Stimulated activated CD4-positive, alpha-beta T cell treated with anti-CD3 and anti-CD28 coated beads, Interleukin-15, amount 100 ng/mL, for 24 hours (primary cell): ENCODE measurements at places on chromosomes 7 and 10.
A peak's percentile ranks its signal among the peaks of the same experiment; 100 is the strongest.

DNA sequence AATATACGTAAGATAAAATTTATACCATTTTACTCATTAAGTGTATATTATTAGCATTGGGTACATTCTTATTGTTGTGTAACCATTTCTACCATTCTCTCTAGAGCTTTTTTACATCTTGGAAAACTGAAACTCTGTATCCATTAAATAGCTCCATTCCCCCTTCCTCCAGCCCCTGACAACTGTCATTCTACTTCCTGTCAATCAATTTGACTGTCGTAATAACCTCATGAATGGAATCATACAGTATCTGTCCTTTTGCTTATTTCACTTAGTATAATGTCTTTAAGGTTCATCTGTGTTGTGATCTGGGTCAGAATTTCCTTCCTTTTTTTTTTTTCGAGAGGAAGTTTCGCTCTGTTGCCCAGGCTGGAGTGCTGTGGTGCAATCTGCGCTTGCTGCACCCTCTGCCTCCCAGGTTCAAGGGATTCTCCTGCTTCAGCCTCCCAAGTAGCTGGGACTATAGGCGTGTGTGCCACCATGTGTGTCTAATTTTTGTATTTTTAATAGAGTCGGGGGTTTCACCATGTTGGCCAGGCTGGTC is 15.6 kb downstream of the ZRANB1 start:
- no peak for DNase-seq

GRCh38 chr7:22286436-22286835 is 70.5 kb downstream of the RAPGEF5 start:
- no peak for DNase-seq

- no peak for DNase-seq
Measured at GRCh38 chr7:13057462-13058200, 370.2 kb downstream of the ARL4A start.

GRCh38 chr10:46216003-46216634 is 70.7 kb upstream of the ANTXRL start:
- no peak for DNase-seq

DNA sequence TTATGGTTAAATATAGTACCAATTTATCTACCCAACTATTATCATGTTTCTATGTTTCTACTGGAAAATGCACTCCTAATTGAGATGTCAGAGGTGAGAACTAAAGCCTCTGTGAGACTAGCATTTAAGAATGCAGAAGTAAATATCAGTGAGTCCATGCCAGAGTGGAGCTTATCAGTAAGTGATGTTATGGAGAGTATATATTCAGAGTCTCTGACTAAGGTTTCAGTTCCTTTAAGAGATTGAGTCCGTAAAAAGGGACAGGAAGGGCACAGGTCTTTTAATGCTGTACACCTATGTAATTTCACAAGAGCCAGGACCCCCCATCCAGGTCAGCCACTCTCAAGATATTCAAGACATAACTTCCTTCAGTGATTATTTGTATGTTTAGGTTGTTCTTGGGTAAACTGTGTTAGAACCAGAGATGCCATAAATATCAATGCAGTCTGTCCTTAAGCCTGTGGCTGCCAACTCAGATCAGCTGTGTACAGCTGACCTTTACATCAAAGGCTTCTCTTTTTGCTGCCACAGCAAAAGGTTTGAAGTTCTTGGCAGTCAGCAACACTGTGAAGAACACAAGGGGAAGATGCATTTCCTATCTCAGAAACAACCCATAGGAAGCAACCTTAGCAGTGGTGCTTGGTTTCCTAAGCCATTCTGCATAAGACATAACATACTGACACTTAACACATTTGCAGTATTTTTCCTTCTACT is 244.8 kb downstream of the BICC1 start:
- no peak for DNase-seq

DNA sequence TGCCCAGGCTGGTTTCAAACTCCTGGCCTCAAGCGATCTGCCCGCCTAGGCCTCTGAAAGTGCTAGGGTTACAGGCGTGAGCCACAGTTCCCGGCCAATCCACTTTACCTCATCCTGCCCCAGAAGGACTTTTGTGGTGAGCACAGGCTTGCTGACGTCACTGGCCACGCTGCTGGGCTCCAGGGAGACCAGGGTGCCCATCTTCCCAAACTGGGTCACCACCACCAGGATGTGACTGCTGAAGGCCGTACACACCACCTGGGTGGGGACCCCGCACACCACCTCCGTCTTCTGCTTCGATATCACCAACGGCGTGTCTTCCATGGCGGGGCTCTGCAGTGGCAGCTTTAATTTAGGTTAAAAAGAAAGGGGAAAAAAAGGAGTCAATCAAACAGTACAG is 816 bp downstream of the PSMG3 start:
- DNase-seq = peak; percentile 59

DNA sequence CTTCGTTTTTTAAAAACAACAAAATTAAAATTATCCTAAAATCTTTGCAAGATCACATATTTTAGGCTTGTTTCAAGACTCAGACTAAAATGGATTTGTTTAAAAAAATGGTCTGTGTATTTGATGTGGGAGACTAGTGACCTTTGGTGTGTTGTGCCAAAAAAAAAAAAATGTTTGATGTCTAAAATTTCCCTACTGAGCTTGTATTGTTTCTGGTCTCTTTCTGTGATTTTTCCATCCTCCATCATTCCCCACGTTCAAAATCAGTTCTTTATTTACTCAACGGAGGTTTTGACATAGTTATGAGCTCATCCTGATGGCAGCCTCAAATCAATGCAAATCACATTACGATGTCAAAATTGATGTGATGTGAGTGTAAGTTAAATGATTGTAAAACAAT is 326.2 kb downstream of the RNLS start:
- DNase-seq = no peak

- no peak for DNase-seq
Measured at GRCh38 chr10:67527351-67527750, 168.6 kb downstream of the CTNNA3 start.

GRCh38 chr7:148579366-148579765 is 11.2 kb upstream of the C7orf33 start:
- peak; percentile 25 for DNase-seq

DNA sequence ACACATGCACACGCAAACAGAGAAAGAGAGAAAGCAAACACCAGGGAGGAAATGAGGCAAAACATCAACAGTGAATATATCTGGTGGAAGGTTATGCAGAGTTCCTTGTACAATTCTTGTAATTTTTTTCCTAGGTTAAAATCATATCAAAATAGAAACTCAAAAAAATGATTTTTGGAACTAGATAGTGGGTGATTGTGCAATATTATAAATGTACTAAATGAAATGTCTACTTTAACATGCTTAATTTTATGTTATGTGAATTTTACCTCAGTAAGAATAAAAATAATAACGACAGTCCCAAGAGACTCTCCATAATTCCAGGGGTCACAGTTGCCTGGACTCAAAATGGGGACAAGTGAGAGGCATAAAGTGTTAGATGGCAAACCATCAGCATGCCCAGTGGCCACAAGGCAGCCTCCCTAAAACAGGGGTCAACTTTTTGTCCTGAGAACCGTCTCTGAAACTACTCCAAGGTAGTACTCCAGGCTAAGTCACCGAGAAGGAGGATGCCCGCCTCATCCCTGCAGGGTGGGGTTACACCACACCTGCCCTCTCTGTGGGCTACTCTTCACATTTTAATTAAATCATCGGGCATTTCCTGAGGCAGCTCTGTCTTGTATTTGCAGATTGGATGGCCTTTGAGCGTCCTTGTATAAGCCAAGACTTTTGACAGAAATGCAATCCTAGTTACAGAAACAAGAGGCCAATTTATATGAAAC is 267.7 kb downstream of the ELMO1 start:
- no peak for DNase-seq

- DNase-seq = peak; percentile 100
Measured at GRCh38 chr7:39732837-39733804, 109.7 kb downstream of the RALA start.

DNA sequence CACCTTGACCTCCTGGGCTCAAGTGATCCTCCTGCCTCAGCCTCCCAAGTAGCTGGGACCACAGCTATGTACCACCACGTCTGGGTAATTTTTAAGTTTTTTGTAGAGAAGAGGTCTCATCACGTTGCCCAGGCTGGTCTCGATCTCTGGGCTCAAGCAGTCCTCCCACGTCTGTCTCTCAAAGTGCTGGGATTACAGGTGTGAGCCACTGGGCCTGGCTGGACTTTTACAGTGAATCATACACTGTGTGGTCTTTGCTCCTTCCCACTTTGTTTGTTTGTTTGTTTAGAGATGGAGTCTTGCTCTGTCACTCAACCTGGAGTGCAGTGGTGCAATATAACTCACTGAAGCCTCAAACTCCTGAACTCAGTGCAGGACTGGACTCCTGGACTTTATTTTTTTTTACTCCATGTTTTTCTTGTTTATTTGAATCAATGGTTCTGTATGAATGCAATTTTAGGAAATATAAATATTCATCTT is 12.5 kb downstream of the PPIA start:
- no peak for DNase-seq

GRCh38 chr10:83582407-83583095 is 556.8 kb upstream of the GHITM start:
- DNase-seq = no peak

DNA sequence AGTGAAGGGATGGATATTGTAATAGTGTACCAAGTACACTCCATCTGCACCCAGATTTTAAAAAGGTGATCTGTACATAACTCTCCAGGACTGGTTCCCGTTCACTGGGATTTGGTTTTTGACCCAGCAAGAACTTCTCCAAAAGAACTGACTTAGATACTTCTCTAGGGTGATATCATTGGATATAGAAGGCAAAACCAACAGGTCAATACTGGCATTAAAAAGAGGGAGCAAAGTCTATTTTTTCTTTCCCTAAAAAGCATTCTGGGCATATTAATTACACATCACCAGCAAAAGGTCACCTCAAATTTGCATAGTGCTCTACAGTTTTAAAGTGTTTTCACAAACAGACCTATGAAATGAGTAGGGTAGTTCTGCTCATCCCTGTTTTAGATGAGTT is 3.5 kb downstream of the MYPN start:
- no peak for DNase-seq

- peak; percentile 12 for DNase-seq
Measured at GRCh38 chr10:4813023-4813422, 13.0 kb upstream of the AKR1E2 start.

GRCh38 chr10:132434405-132435005 is 37.5 kb downstream of the PWWP2B start:
- DNase-seq = peak; percentile 84

DNA sequence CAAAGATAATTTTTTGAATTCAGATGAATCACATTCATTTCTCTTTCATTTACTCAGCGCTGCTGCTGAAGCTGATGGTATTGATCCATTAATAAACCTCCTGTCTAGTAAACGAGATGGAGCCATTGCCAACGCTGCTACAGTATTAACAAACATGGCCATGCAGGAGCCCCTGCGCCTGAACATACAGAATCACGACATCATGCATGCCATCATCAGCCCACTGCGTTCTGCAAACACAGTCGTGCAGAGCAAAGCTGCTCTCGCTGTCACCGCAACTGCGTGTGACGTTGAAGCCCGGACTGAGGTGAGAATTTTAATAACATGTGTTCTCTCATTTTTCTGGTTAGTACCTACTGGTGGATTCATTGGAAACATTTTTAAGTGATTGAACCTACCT is 70.2 kb downstream of the ARMC3 start:
- DNase-seq = no peak

DNA sequence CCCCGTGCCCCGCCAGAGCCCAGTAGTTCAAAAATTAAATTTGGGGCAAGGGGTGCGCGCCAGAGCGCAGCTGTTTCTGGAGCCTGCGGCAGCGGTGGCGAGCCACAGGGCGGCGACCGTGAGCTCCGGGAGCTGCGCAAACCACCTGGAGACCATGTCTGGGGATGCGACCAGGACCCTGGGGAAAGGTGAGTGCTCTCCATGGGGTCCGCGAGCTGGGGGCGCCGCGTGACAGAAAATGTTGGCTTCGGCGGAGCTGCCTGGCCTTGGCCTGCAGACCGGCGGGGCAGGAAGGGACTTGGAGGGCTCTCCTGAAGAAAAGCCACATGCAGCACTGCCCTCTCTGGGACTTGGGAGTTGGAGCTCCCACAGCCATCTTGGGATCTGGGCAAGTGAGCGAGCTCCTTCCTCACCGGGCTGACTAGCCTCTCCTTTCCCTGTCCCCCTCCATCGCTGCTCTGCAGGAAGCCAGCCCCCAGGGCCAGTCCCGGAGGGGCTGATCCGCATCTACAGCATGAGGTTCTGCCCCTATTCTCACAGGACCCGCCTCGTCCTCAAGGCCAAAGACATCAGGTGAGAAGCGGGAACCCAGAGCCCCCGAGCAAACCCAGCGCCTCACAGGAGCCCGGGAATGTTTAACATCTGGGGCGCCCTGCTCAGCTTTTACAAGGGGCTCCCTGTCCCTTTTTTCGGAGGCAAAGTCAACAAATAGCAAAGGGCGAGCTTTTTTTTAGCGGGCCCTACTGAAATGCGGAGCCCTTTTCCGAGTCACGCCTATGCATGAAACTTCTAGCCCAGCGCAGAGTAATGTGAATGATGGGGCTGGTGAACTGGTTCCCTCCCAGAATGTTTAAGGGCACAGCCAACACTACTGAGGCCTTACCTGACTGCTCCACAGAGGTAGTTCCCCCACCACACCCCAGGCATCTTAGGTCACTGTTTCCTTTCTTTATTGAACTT is 6.1 kb downstream of the GSTO2 start:
- DNase-seq = peak; percentile 68

GRCh38 chr7:47451851-47452205 is 130.1 kb downstream of the TNS3 start:
- no peak for DNase-seq

DNA sequence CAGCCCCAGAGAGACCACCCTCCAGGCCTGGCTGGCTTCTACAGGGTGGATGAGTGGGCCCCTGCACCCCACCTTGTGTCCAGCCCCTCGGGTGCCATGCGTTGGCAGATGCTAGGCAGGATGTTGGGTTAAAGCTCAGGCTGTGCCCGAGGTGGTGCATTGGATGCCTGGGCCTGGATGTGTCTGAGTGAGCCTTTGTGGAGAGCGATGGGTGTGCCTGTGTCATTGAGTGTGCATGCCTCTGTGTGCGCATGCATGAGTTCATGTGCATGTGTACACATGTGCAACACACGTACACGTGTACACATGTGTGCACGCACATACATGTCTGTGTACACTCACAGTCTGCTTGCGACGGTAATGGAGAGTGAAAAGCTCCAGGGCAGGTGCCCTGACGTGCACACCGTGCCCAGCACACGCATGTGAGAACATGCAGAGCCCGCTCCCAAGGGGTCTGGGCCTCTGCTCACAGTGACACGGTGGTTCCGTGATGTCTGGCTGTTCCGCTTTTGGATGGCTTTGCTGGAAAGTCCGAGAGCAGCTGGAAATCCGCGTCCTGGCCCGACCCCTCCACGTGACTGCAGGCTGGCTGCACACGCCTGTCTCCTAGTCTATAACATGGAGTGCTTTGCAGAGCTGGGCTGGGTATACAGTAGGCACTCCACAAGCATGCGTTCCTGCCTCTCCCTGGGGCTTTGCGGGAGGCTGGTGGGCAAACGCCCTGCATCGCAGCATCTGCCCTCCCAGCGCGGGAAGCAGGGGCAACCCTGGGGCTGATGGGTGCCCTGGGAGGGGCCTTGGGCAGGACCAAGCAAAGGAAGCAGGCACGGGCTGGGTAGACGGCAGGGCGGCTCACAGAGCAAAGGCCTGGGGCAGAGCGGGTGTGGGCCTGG is 36.9 kb downstream of the ELFN1 start:
- no peak for DNase-seq
